ENCODE measurements at places on chromosomes 11 and 22.
A peak's percentile ranks its signal among the peaks of the same experiment; 100 is the strongest.

DNA sequence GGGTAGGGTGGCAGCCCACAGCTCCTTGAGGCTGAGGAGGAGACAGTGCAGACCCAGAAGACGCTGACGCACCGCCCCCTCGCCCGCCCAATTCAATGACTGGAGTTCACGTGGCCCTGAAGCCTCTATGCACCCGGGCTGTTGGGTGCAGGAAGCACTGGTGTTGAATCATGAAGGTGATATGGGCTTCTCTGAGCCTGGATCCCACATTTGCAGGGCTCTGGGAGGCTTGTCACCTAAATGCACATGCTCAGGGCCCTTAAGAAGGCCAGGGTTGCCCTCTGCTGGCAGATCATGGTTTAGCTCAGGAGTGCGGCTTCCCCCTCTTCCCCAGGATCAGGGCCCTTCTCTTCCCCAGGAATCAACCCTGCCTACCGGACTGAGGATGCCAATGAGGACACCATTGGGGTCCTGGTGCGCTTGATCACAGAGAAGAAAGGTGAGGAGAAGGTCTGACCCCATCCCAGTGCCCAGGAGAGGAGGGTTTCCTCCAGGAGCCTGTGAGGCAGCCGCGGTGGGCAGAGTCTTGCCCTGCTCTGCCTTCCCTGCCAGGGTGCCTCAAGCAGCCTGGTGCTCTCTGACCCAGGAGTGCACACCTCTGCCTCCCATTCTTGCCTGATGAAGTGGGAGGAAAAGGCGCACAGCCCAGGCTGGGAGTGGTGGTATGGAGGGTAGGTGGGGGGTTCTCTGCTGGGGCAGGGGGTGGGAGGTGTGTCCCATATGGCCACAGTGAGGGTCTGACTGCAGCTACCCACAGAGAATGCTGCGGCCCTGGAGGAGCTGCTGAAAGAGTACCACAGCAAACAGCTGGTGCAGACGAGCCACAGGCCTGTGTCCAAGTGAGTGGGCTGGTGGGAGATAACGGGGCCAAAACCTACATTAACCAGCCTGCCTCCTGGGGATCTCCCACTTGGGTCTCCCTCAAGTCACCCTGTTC, 17.5 kb downstream of the RELT start:
- DNase-seq, result peak; percentile 82

GRCh38 chr11:119052163-119052814, 4.7 kb downstream of the HYOU1 start:
- no peak for DNase-seq

- DNase-seq, result no peak
Measured at GRCh38 chr11:34583818-34584217, 37.1 kb upstream of the EHF start.

- no peak for DNase-seq
Measured at GRCh38 chr11:103703954-103704353, 332.5 kb upstream of the DDI1 start.

GRCh38 chr11:81596704-81597103, 1137.0 kb downstream of the FAM181B start:
- DNase-seq, result no peak

DNA sequence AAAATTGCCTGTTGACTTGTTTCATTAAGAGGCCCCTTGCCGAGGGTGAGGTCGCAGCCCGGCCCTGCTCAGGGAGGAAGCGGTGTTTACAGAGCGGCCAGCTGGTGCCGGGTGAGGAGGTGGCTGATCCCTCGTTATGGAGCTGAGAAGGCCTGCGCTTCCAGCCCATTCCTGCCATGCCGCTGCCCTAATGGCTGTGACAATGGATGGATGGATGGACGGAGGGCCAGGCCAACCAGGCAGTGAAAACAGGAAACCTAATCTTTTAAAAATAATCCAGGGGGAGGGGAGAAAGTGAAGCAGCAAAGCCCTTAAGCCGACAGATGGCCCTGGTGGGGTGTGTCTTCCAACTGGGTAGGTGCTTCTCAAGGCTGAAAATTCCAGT, 38.5 kb downstream of the BCR start:
- DNase-seq, result no peak

DNA sequence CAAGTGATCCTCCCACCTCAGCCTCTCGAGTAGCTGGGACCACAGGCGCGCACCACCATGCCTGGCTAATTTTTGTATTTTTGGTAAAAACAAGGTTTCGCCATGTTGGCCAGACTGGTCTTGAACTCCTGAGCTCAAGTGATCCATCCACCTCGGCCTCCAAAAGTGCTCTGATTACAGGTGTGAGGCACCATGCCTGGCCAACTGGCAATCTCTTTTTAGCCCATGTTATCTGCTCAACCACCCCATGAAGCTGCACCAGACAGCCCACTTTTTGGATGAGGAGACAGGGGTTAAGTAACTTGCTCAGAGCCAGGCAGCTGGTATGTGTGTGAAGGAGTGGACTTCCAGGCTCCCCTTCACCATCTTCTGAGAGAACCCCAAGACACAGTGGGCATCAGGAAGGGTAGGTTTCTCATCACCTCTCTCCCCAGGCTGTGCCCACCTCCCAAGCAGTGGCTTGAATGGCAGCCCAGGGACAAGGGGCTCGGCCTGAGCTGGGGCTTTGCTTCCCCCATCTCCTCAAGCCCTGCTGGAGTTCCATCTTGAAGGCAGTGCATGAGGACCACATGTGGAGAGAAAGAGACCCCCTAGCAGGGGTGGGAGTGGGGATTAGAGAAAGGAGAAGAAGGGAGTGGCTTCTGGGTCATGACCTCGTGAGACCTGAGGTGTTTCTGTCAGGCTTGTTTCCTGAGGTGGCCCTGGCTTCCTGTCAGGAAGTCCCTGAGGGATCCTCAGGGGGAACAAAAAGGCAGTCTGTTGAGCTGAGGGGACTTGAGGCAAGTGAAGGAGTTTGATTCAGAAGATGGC, 87.5 kb upstream of the PARVA start:
- DNase-seq, result peak; percentile 23

GRCh38 chr11:63080682-63081081, 63.3 kb downstream of the SLC22A24 start:
- no peak for DNase-seq

GRCh38 chr11:119790476-119790875, 61.5 kb upstream of the NECTIN1 start:
- DNase-seq, result no peak

GRCh38 chr11:31441296-31441695, 68.1 kb downstream of the IMMP1L start:
- no peak for DNase-seq

DNA sequence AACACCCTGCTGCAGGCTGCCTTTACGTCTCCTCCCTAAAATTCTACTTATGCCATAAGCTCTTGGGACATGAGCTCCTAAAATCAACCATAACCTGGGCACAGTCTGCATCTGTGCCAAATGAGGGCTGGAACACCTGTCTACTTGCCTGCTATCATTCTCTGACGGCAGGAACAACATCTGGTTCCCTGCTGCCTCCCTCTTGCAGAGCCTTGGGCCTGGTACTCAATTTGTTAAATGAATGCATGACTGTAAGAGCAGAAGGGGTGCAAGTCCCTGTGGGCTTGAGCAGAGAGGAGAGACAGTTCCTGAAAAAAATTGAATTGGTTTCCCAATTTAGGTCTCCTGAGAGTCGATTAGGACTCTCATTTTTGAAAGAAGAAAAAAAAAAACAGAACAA, 66.7 kb upstream of the CSNK2A3 start:
- DNase-seq, result no peak

GRCh38 chr11:61963016-61963281, 4.5 kb downstream of the FTH1 start:
- DNase-seq, result no peak

DNA sequence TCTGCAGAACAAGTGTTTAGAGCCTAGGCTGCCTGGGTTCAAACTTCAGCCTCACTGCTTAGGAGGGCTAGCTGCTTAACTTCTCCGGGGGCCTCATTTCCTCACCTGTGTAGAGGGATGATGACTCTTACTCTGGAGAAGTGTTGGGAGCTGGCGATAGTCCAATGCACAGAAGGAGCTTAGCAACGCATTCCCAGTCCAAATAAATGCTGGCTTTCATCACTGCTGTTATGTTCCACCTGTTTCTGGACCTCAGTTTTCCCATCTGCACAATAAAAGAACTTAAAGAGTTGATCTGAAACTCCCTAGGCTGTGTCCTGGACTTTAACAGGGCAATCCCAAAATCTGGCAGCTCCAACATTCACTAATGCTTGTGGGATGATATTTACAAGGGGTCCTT, 337.8 kb downstream of the MIAT start:
- no peak for DNase-seq

GRCh38 chr11:11016068-11016467, 158.2 kb upstream of the ZBED5 start:
- no peak for DNase-seq

DNA sequence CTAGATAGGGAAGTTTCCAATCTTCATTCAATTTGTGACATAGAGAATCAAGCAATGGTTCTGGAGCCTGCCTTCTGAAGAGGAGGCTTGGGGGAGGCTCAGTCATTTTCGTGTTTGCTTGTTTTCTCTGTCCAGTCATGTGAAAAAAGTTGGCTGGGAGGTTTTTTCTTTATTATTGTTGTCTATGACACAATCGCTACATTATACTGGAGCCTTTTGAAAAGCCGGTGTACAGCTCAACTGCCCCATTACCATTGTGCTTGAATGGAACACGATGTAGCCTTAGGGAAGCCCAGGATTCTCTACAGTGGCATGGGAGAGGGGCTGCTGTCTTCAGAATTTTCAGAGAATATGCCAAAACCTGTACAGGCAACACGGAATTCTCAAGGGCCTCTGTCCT, 57.9 kb upstream of the NCAM1 start:
- no peak for DNase-seq

GRCh38 chr11:65802841-65803240, 16.0 kb downstream of the OVOL1 start:
- DNase-seq, result peak; percentile 84

DNA sequence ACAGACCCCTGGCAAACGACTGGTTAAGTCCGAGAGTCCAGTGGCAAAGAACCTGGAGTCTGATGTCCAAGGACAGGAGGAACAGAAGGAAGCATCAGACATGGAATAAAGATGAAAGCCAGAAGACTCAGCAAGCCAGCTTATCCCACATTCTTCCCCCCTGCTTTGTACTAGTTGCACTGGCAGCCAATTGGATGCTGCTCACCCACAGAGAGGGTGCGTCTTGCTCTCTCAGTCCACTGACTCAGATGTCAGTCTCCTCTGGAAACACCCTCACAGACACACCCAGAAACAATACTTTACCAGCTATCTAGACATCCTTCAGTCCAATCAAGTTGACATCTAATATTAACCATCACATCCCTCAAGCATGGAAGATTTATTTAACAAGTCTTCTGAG, 1265.8 kb upstream of the CNTN5 start:
- no peak for DNase-seq

GRCh38 chr11:83643115-83643514, 356.9 kb upstream of the CCDC90B start:
- DNase-seq, result no peak

DNA sequence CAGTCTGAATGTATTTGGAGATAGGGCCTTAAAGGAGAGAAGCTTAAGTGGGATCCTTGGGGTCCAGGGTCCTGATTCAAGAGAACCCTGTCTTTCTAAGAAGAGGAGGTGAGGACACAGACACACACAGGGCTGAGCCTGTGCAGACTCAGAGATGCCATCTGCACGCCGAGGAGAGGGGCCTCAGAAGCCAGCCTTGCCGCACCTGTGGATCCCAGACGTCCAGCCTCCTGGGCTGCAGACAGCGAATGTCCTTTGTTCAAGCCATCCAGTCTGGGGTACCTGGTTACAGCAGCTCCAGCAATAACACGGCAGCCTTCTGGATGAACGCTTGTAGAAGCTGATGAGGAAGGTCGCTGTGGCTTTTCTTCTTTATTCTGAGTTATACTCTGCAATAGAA, 1086.1 kb downstream of the BRD1 start:
- no peak for DNase-seq

DNA sequence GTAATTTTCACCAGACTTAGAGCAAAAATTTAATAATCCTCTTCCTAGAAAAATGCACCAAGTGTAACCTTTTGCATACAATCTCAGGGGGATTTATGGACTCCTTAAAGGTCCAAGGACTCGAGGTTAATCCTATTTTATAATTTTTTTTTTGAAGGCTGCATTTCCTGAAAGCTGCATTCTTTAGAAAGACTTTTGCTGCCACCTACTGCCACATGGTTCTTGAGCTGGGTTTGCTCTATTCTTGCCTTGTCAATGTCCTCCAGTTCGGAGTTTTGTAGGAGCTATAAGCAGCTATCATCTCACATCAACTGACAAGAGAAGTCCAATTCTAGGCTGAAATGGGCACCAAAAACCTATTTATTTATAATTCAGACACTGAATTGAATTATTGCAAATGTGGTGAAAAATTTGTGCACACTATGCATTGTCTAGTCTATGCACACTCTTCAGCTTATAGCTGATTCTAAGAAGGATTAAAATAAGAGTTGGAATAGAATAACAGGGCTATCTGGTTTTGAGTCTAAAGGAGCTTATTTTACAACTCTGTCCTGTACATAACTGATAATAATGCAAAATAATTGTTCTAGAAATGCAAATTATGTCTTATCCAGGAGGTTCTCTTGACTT, 31.3 kb downstream of the TRAF6 start:
- DNase-seq, result no peak

DNA sequence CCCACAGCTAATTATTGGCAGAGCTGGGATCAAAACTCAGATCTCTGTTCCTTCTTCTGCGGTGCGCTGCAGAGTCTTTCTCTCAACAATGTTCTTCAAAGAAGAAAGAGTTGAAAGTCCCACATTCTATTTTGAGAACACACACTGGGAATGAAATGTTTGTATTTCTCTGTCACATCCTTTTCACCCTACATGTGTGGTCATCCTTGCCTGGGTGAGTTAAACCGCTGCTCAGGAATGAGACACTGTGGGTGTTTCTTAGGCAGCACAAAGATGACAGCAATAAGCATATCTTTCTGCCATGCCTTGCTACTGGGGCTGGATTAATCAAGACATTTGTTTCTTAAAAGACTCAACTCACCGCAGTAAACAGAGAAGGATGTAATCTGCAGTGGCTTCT, 222.6 kb downstream of the LARGE1 start:
- no peak for DNase-seq

GRCh38 chr22:29154364-29155048, 51.2 kb upstream of the EMID1 start:
- peak; percentile 88 for DNase-seq

DNA sequence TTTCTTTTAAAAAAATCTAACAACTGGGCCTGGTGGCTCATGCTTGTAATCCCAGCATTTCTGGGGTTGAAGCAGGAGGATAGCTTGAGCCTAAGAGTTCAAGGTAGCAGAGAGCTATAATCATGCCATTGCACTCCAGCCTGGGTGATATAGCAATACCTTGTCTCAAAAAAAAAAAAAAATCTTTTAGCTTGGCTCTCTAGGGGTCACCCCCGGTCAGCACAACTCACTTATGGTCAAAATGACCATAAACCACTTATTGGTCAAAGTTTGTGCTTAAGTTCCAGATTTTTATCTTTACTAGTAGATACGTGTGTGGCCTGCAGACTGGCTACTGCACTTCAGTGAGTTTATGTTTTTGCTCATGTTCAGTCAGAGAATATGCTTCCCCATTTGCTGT, 6.3 kb upstream of the SPDYC start:
- no peak for DNase-seq

GRCh38 chr11:84165139-84165538, 879.0 kb upstream of the CCDC90B start:
- no peak for DNase-seq

- no peak for DNase-seq
Measured at GRCh38 chr11:13140873-13141655, 131.9 kb downstream of the RASSF10 start.

Data from GM10248 (cell line).